Ecto neural progenitor cell (in vitro differentiated cells): ENCODE measurements at places on chromosomes 2 and 18.
A peak's percentile ranks its signal among the peaks of the same experiment; 100 is the strongest.

- DNase-seq: peak; percentile 74
These were observed 853 bp downstream of the GNAL start for GRCh38 chr18:11689669-11690565.

DNA sequence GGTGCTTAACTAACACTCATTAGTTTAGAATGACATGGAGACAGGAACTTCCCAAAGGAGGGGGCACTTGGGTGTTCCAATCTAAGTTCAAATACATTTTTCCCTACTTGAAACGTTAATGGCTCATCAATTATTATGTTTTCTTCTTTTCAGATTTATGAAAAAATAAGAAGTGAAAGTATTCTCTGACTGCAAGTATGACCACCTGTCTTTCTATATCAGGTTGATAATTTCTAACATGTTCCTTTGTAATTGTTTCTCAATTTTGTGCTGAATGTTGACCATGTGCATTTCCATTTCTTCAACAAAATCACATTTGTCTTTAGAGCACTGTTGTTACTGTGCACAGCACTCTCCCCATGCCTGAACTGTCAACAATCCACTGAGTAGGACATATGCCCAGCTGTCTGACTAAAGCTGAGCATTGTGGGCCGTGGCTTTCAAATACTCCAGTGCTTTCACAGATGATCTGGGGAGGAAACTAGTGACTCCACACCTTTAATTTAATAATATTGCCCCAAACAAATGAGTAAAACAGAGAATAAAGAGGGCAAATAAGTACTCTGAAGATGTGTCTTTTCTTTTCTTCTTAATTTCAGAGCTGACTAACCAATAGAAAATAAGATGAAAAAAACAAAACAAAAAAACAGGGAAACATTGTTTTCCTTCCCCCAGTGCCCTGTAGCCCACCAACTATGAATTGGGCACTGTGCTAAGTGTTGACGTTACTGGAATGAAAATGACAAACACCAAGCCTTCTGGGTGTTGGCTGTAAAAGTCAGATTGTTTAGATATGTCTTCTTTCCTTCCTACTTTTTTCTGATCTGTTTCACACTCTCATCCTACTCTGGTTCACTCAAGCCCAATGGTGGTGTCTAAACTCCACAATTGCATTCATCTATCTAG, 16.0 kb downstream of the LANCL1 start:
- DNase-seq: no peak

- DNase-seq: no peak
These were observed 18.8 kb downstream of the TMEM18 start for GRCh38 chr2:658426-658825.

GRCh38 chr2:240217431-240218301, 77.2 kb upstream of the OTOS start:
- peak; percentile 37 for DNase-seq

GRCh38 chr18:62554061-62554815, 31.4 kb downstream of the ZCCHC2 start:
- DNase-seq: no peak

- DNase-seq: no peak
These were observed 31.2 kb downstream of the MARCHF4 start for GRCh38 chr2:216341121-216341520.

GRCh38 chr2:232680006-232680405, 17.1 kb upstream of the GIGYF2 start:
- no peak for DNase-seq

GRCh38 chr18:36568487-36568886, 260.3 kb downstream of the TPGS2 start:
- no peak for DNase-seq

- no peak for DNase-seq
These were observed 128.8 kb downstream of the CERS6 start for GRCh38 chr2:168584911-168585310.

GRCh38 chr18:44047585-44047984, 633.1 kb upstream of the SETBP1 start:
- DNase-seq: no peak

GRCh38 chr2:204032301-204032700, 95.7 kb downstream of the ICOS start:
- DNase-seq: no peak

GRCh38 chr2:192513575-192513974, 318.8 kb upstream of the TMEFF2 start:
- no peak for DNase-seq

- no peak for DNase-seq
These were observed 122.1 kb downstream of the EML6 start for GRCh38 chr2:54845514-54845913.

DNA sequence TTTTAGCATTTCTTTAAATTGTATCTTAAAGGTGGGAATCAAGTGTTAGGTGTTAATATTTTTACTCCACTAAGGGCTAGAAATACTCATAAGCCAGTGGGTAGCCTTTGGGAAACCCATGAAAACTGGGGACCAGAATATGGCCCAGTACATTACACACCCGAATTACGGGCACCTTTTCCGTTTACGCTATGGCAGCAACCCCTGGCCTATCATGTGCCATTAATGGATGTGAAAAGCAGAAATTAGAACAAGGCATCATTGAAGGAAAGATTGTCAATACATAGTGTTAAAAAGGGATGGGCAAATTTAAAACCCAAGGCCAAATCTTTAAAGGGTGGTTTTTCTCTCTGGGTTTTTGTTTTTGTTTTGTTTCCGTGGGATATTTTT, 781 bp downstream of the FARP2 start:
- DNase-seq: no peak

GRCh38 chr2:45028276-45028675, 19.0 kb upstream of the SIX2 start:
- DNase-seq: no peak

DNA sequence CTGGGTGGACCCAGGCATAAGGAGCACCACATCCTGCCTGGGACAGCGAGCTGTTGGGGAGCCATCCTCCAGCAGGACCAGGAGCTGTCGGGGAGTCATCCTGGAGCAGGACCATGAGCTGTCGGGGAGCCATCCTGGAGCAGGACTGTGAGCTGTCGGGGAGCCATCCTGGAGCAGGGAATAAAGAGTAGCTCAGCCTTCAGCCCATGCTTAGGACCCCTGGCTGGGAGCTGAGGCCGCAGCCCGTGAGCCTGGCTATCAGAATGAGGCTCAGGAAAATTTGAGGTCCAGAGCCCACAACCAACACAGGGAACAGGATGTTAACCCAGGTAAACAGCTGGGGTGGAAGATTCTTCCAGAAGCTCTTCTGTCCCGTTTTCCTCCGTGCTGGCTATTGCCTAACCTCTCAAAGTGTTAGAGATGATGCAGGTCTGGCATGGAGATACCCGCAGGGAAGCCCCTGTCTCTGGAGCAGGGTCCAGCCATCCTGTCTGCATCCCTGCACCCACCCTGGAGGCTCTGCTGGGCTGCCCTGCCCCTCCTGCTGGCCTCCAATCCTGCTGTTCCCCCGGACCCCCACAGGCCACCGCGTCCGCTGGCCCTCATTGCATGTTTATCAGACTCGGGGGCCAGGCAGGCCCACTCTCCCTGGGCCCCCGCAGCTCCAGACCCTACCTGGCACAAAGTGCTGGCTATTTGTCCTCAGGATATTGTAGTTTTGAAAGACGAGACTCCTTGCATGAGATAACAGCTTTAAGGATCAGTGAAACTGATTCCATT, 243.5 kb upstream of the MYT1L start:
- DNase-seq: peak; percentile 30

DNA sequence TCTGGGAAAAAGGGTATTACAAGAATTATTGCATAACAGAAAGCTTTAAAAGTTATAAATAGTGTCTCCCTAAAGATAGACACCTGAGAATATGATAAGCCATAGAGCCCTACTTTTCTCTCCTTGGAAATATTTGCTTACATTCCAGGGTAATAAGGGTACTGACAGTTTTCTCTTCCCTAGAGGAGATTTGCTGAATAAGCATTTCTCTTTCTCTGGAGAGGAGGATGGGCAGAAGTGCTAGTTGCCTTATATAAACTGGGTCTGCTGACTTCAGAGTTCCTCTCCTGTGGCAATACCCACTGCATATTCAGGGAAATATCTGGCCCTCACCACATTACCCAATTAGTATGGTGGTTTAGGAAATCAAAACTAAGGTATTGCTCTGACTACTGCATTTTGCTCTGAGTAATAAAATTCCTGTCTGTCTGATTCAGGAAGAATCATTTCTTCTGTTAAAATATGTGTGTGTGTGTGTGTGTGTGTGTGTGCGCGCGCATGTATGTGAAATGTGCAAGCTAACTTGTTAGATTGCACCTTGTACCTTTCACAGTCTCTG, 1391.3 kb downstream of the DSC3 start:
- no peak for DNase-seq

DNA sequence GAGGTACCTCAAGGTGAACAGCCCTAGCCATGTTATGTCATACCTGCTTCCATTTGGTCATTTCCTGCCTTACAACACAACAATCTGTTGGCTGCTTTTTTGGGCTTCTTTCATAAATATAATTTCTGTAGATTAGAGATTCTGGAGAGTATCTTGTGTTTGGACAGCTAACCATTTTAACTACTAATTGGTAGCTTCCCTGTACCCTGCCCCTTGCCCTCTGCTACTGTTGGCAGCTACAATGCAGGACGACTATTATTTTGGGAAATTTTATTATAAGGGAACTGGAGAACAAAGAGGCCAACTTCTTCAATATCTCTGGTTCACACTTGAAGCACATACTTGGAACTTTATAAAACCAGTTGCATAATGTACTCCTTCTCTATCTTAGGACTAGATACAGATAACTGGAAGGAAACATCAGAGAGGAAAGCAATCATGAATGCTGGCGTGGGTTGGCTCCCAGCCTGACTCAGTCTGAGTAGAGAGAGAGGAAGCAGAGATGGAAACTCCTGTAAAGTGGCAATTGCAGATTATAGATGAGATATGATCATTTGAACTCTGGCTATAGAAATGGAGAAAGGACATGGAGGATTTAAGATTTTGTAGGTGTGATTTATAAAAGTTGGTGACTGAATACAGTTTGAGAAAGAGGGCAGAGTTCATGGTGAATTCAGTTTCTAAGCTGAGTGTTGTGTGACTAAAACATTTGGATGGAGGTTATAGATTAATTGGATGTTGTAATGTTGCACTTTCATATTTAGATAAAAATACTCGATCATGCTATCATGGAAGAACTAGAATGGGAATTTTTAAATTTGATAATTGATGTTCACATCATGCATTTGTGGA, 74.5 kb downstream of the MDH1 start:
- DNase-seq: no peak

DNA sequence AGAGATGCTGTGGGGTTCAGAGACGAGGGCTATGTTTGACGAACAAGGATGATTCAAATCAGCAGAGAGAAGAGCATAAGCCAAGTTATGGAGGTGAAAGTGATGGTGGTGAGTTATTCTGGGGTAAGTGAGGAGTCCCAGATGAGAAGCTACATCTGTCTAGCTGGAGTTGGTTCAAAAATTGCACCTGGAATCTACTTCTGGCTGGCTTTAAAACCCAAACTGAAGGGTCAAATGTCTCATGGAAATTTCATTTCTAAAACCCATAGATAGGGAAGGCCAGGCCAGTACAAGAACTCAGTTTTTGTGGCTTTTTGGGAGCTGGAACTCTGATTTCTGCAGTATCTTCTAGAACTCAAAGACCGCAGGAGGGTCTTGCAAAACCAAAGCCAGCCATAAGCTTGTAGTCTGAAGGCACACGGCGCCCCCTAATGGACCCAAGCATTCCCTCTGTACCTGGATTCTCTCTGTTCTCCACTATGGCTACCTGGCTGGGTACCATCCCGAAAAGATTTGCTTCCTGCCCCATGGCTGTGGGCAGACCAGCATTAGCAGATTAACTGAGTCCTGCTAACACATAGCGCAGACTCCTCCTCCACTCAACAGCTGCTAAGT, 229.1 kb upstream of the SLC14A2 start:
- DNase-seq: peak; percentile 59

DNA sequence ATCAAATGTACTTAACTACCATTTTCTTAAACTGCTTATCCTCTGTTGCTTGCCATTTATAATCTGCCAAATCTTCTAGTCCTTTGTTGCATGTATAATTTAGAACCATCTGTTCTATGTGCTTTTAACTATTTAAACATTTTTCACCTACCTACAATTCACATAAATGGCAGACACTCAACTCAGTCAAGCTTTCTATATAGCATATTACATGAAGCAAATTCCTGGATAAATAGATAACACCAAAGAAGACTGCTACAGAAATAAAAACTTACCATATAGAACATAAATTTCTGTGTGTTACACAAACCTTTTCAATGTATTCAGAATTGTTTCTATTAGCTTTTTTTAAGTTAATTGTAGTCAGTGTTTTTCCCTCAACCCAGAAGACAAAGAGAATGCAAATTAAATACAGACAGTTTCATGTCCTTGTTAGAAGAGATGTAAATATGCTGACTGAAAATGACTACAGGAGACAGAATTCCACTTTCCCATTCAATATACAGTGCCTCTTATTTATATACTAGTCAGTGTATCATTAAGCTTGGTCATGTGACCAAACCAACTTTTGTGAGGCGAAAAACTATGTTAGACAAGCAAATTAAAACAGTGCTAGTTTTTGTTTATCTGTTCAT, 2.6 kb downstream of the BAZ2B start:
- DNase-seq: no peak

GRCh38 chr2:98234776-98235175, 111.5 kb upstream of the CNGA3 start:
- DNase-seq: no peak

GRCh38 chr2:160411167-160411566, 82.4 kb downstream of the RBMS1 start:
- no peak for DNase-seq

DNA sequence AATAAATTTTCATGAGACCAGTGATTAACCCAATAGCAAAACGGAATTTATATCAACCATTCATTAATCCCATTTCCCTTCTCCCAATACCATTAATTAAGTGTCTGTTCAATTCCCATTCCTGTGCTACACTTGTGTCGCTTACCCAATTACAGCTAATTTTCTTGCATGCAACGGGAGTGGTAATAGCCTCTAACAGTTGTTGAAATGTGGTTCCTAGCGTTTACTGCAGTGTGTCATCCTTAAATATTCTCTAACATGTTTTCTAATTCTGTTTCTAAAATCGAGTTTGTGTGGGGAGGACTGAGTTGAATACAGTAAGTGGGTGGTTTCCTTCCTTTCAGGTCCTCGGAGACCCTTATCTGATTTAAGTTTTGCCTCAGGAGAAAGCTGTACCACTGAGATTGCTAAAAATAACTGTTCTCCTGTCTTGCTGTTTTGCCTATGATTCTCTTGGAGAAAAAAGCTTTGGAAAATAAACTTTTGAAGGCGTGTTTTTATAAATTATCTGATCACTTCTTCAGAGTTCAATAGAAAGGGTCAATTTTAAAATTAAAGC, 59.3 kb upstream of the LRRTM1 start:
- DNase-seq: no peak

DNA sequence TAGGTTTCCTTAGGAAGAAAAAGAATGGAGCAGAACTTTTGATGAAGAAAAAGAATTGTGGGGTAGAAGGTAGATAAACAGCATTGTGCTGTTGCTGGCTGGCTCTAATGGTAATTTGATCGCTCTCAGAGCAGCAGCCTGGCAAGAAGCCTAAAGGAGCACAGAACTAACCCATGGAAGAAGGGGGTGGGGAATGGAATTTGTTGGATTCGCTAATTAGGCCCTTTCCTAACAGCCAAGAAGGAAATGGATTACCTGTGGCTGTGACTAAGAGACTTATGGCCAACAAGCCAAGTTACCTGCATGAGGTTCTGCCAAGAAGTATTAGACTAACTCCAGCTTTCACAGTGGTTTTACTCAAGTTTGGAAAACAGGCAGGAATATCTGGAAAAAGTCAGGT, 210.6 kb downstream of the IKZF2 start:
- peak; percentile 53 for DNase-seq

- DNase-seq: no peak
These were observed 229.1 kb upstream of the RBBP8 start for GRCh38 chr18:22703883-22704585.
